ENCODE measurements at places on chromosomes 7 and 10. TPM values are rescaled to one million over a fixed set of nuclear protein-coding genes. Genes with fewer than 3 reads are reported as not detected.

Gene NRG3
- total RNA-seq = not detected

Gene PILRB
- total RNA-seq = 71.2 TPM

Gene TEX36
- total RNA-seq = not detected

Gene FANK1
- 1.0 TPM for total RNA-seq

Gene PRPS1L1
- total RNA-seq = not detected

Gene IFIT1B
- not detected for total RNA-seq

Gene CLRN3
- total RNA-seq = not detected

Gene IQUB
- 0.39 TPM for total RNA-seq

Gene KCNIP2
- 7.5 TPM for total RNA-seq

Gene NPC1L1
- total RNA-seq = not detected

Gene OPALIN
- total RNA-seq = not detected

Gene HOGA1
- total RNA-seq = not detected

Gene AKR1E2
- total RNA-seq = 6.2 TPM

Gene CYP2C19
- not detected for total RNA-seq

Gene AGAP4
- total RNA-seq = 29.3 TPM

Gene INTS15
- 35.3 TPM for total RNA-seq

Gene SUGCT
- 3.0 TPM for total RNA-seq

Gene GRM3
- total RNA-seq = 0.37 TPM

Gene LRRD1
- total RNA-seq = not detected

Gene AKR1D1
- not detected for total RNA-seq

Gene MRLN
- not detected for total RNA-seq

Gene GPR26
- total RNA-seq = not detected

Gene HOXA13
- total RNA-seq = not detected

Gene OR2A1
- total RNA-seq = 0.46 TPM

All from spleen (tissue), 13 donors.